Activated CD4-positive, alpha-beta memory T cell treated with anti-CD3 and anti-CD28 coated beads, Interleukin-2, amount 10 ng/mL, durations not matched to agents 7 days and 5 days (primary cell): ENCODE measurements at places on chromosomes 11 and 22. TPM values are rescaled to one million over a fixed set of nuclear protein-coding genes. Genes with fewer than 3 reads are reported as not detected.
A peak's percentile ranks its signal among the peaks of the same experiment; 100 is the strongest.

DNA sequence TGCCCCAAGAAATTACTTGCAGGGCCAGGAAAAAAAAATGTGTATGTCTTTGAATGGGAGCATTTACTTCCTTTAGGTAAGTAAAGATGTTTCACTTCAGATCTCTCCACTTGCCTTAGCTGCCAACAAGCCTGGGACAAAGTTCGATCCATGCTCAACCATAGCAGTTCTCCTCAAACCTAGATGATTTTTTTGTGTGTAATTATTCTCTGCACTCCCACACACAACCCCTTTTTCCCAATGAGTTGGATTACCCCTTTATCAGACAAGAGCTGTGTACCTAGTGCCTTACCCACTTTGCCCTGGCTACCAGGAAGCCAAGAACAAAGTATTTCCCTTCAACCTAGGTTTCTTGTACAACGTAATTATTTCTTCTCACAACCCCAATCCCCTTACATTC, 35.6 kb downstream of the TPBGL start:
- H3K4me3 ChIP-seq = no peak overlapping the region
- DNase-seq = peak; percentile 6
- no peaks in the 10 kb centered on the region for H3K27me3 ChIP-seq
- H3K36me3 ChIP-seq = peaks cover 6% of the 10 kb centered on the region
- peak overlapping the region; percentile 95 for H3K27ac ChIP-seq

DNA sequence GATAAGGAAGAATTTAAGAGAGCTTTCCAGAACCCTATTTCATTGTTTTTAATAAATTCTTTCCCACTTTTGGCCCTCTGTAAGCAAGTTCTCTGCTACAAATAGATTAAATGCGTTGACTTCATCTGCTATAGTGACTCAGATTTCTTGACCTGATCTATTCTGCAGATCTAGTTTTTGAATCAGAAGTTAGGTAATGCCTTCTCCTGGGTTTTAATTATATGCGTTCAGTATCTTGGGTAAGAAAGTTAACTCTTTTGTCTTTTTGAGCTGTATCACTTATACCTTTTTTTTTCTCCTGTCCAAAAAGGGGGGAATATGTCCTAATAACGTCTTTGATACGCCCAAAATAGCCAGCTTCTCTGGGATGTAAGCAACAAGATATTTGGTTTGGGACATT, 2.4 kb upstream of the HEPHL1 start:
- DNase-seq = no peak
- no peaks in the 10 kb centered on the region for H3K27me3 ChIP-seq
- no peak overlapping the region for H3K27ac ChIP-seq
- no peaks in the 10 kb centered on the region for H3K36me3 ChIP-seq

- H3K27ac ChIP-seq = no peak overlapping the region
- DNase-seq = no peak
- H3K36me3 ChIP-seq = no peaks in the 10 kb centered on the region
- no peaks in the 10 kb centered on the region for H3K4me1 ChIP-seq
These were observed 128.1 kb upstream of the LDLRAD3 start for GRCh38 chr11:35815556-35816315.

Gene KCNJ5
- not detected for total RNA-seq

DNA sequence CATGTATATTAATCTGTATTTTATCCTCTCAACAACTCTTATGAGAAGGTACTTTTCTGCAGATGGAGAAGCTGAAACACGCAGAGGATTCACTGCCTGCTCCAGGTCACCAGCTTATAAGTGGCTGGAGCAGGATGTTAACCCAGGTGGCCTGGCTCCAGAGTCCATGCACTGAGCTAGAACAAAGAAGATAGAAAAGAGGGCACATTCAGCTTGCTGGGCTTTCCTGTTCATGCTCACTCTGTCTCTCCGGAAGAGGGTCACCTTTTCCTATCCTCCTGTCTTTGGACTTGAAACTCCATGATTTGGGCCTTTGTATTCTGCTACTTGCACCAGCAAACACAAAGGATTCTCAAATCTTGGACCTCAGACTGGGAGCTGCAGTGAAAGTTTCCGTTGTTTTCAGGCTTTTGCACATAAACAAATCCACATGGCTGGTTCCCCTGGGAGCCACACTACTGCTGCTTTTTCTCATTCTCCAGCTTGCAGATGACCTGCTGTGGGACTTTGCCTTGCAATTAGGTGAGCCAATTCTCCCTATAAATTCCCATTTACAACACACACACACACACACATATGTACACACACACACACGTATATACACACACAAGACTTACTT, 117.3 kb upstream of the GRK3 start:
- no peaks in the 10 kb centered on the region for H3K27me3 ChIP-seq
- peak overlapping the region; percentile 88 for H3K4me3 ChIP-seq
- peaks cover 37% of the 10 kb centered on the region for H3K4me1 ChIP-seq
- no peak for DNase-seq

DNA sequence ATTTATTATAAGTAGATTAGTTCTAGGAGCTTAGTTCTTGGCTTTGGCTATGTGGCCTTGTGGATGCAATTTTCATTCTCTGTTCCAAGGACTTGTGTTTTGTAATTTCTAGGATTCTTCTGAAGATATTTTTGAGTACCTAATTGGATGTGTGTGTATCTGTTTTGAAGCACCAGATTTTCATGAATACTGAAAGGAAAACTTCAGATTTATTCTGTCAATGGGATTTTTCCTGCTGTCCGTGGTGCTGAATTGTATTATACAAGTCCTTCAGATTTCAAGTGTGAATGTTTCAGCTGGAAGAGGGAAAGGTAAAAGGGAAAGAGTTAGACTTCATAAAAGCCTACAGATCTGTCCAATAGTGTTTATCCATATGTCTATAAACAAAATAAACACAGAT, 18.2 kb upstream of the SYN3 start:
- no peaks in the 10 kb centered on the region for H3K4me1 ChIP-seq
- no peak overlapping the region for H3K27ac ChIP-seq
- H3K27me3 ChIP-seq = no peaks in the 10 kb centered on the region

DNA sequence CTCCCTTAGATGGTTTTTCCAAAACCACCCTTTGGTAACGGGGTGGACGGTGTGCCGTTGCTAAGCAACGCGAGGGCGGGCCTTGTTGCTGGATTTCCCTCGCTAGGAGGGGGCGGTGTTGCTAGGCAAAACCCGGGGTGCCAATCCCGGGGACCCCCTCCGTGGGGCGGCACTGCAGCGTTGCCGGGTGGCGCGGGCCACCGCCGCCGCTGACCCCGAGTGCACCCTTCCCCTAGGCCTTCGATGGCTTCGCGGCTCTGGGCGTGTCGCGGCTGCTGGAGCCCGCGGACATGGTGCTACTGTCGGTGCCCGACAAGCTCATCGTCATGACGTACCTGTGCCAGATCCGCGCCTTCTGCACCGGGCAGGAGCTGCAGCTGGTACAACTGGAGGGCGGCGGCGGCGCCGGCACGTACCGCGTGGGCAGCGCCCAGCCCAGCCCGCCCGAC, 8.9 kb downstream of the EHBP1L1 start:
- H3K36me3 ChIP-seq = peaks cover 61% of the 10 kb centered on the region
- no peak overlapping the region for H3K4me3 ChIP-seq
- no peak for DNase-seq
- H3K27ac ChIP-seq = no peak overlapping the region

Gene B3GAT1
- 10.5 TPM for total RNA-seq

DNA sequence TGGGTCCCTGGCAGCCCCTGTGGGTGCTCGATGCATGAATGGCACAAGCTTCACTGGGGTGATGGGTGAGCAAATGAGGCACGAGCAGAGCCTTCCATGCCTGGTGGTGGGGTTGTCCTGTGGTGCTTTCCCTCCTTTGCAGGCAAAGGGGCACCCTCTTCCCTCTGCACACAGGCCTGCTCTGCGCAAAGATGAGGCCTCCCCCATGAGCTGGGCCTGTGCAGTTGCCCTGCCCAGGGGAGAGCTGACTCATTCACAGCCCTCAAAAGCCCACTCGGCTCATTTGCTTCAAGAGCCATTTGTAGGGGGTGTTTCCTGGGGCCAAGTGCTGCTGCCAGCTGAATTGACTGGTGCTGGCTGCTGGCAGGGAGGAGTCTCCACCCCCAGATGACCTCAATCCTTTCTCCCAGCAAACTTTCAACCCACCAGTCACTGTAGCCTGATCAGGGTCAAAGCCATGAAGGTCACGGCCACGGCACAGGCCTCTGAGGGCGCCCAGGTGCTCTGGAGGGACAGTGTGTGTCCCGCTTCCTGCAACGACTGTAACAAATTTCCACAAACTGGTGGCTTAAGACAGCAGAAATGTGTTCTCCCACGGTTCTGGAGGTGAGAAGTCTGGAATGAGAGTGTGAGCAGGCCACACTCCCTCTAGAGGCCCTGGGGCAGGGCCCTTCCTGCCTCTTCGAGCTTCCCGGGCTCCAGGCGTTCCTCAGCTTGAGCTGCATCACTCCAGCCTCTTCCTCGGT, 48.8 kb upstream of the ANO1 start:
- no peak for DNase-seq
- no peaks in the 10 kb centered on the region for H3K4me1 ChIP-seq

Gene PLAAT5
- not detected for total RNA-seq

Gene APOC3
- total RNA-seq = not detected

DNA sequence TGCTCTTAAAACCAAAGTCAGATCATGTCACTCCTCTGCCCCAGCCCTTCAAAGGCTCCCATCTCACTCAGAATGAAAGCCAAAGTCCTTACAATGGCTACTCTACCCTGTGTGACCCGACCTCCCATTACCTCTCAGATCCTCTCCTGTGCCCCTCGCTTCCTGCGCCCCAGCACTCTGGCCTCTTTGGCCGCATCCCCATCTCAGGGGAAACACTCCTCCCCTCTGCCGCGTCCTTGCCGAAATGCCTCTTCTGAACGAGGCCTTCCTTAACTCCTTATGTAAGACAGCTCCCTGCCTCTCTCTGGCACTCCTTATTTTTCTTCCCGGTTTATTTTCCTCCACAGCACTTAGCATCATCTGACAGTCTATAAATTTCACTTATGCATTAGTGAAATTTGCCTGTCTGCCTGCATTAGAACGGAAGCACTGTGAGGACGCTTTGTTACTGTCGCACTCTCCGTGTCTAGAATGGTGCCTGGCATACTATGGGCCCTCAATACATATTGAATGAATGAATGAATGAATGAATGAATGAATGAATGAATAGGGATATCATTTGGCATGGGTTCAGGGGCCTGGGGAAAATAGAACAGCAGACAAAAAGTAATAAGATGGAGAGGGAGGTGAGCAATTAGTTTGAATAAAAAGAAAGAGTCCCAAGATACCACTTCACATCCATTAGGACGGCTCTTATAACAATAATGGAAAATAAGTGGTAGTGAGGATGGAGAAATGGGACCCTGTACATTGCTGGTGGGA, 137.8 kb downstream of the CEP164 start:
- no peak overlapping the region for H3K4me3 ChIP-seq
- H3K36me3 ChIP-seq = no peaks in the 10 kb centered on the region
- H3K4me1 ChIP-seq = no peaks in the 10 kb centered on the region
- no peak for DNase-seq

GRCh38 chr11:59187035-59187434, 15.1 kb downstream of the DTX4 start:
- no peak for DNase-seq
- no peaks in the 10 kb centered on the region for H3K4me1 ChIP-seq
- H3K36me3 ChIP-seq = no peaks in the 10 kb centered on the region

GRCh38 chr22:27892064-27892463, 27.0 kb downstream of the PITPNB start:
- no peak overlapping the region for H3K27ac ChIP-seq
- H3K27me3 ChIP-seq = no peaks in the 10 kb centered on the region
- peaks cover 20% of the 10 kb centered on the region for H3K4me1 ChIP-seq
- H3K4me3 ChIP-seq = no peak overlapping the region
- DNase-seq = no peak

- H3K4me3 ChIP-seq = no peak overlapping the region
- DNase-seq = no peak
- no peaks in the 10 kb centered on the region for H3K4me1 ChIP-seq
- H3K27me3 ChIP-seq = no peaks in the 10 kb centered on the region
These were observed 90.6 kb upstream of the FGF3 start for GRCh38 chr11:69909561-69910518.

- no peaks in the 10 kb centered on the region for H3K36me3 ChIP-seq
- H3K27ac ChIP-seq = no peak overlapping the region
- no peak overlapping the region for H3K4me3 ChIP-seq
- no peaks in the 10 kb centered on the region for H3K4me1 ChIP-seq
- H3K27me3 ChIP-seq = no peaks in the 10 kb centered on the region
These were observed 53.3 kb downstream of the TPBGL start for GRCh38 chr11:75293903-75294302.

DNA sequence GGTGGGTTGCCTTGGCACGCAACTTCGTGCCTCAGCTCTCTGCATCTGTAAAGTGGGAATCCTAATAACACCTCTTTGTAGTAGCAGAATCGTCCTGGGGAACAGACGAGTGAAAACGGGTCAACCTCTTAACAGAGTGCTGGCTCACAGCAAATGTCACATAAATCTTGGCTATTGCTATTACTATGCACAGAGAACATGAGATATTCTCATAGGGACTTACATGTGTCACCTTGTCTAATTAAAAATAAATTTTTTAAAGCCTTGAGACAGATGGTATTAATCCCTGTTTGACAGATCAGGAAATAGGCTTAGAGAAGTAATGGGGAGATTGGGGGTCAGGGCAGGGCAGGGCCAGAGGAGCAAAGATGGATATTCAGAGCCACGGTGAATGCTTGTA, 44.3 kb upstream of the IGSF9B start:
- no peak overlapping the region for H3K27ac ChIP-seq
- no peaks in the 10 kb centered on the region for H3K4me1 ChIP-seq
- peaks cover 6% of the 10 kb centered on the region for H3K27me3 ChIP-seq
- H3K4me3 ChIP-seq = no peak overlapping the region

DNA sequence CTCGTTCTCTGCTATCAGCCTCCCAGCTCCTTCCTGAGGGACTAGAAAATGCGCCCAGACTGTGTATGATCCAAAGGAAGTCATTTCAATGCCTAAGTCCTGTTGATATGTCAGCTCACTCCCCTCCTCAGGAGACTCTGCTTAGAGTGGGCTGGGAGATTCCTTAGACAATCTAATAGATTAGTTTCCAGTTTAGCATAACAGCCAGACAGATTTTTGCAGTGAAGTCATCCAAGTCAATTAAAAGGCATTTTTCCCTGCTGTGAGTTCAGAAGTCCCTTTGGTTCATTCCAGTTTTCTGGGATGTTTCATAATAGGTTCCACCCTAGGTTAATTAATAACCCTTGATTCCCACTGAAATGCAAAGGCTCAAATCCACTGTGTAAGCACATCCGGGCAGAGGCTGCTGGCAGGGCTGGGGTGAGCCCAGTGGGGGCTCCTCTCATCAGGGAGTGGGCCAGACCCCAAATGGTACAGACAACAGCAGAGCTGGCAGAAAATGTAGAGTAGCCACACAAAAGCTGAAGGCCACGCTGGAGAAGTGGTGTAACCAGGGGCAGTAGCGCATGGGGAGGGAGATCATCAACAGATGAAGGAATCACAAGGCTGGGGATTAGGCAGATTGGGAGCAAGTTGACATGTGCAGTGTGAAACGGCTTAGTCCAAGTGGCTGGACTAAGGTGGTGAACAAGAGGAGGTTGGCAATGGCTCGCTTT, 90.6 kb downstream of the SYN3 start:
- H3K36me3 ChIP-seq = no peaks in the 10 kb centered on the region
- no peak for DNase-seq
- no peaks in the 10 kb centered on the region for H3K4me1 ChIP-seq

Gene OR52I1
- not detected for total RNA-seq

GRCh38 chr11:61121192-61121831, 19.0 kb downstream of the CD5 start:
- H3K27ac ChIP-seq = no peak overlapping the region
- H3K4me3 ChIP-seq = no peak overlapping the region
- H3K4me1 ChIP-seq = peaks cover 52% of the 10 kb centered on the region
- H3K36me3 ChIP-seq = peaks cover 91% of the 10 kb centered on the region

- no peaks in the 10 kb centered on the region for H3K27me3 ChIP-seq
- no peaks in the 10 kb centered on the region for H3K36me3 ChIP-seq
- H3K4me3 ChIP-seq = no peak overlapping the region
These were observed 45.3 kb upstream of the ARHGAP32 start for GRCh38 chr11:129237456-129237855.

- H3K4me1 ChIP-seq = peaks cover 42% of the 10 kb centered on the region
- H3K27ac ChIP-seq = peak overlapping the region; percentile 24
- H3K36me3 ChIP-seq = peaks cover 56% of the 10 kb centered on the region
- H3K4me3 ChIP-seq = no peak overlapping the region
These were observed 27.2 kb upstream of the IL10RA start for GRCh38 chr11:117958949-117959348.
